ENCODE measurements at places on chromosomes 6 and 20.

DNA sequence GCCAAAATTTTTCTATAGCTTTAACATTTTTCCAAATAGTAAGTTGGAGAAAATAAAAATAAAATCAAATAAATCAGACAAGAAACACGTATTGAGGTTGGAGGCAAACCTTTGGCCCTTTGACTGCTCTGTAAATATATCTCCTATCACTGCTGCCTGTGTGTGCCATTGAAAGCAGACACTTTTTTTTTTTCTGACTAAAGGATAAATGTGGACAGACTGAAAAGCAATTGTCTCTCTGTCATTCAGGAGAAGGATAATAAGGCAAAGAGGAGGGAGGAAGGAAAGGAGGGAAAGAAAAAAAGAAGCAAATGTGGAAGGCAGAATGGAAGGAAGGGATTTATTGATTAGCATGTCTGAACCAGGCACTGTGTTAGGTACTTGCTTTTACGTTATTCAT lies 85.2 kb upstream of the SULF2 start:
- DNase-seq, result no peak

DNA sequence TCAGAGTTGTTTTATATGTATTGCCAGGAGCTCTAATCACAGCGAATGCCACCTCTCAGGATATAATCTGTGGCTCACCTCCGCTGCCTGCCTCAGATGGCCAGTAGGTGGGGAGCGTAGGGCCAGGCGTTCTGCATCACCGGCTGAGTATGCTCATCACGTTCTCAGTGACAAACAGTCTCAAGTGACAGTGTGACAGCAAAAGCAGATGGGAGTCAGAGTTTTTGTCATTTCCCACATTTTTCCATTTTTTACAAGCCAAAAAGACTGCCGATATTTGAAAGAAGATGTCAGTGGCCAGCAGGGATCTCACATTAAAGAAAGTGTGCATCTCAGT lies 208.7 kb downstream of the ALDH8A1 start:
- DNase-seq, result no peak

DNA sequence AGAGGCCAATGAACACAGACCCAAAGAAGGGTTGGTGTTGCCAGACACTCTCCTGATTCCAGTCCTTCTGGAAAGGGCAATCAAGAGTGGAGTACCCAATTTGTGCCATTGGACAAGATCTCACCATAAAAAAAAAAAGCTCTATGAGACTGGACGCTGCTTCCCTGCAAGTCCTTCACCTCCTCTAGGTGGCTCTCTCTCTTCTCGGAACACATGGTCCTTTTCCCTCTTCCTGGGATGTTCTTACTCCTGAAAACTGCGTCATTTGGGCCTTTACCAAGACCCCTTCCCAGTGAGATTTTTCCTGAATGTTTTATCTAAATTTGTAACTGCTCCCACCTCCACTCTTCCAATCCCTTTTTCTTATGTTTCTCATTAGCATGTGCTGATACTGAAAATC lies 280.8 kb downstream of the FOXA2 start:
- DNase-seq, result no peak

DNA sequence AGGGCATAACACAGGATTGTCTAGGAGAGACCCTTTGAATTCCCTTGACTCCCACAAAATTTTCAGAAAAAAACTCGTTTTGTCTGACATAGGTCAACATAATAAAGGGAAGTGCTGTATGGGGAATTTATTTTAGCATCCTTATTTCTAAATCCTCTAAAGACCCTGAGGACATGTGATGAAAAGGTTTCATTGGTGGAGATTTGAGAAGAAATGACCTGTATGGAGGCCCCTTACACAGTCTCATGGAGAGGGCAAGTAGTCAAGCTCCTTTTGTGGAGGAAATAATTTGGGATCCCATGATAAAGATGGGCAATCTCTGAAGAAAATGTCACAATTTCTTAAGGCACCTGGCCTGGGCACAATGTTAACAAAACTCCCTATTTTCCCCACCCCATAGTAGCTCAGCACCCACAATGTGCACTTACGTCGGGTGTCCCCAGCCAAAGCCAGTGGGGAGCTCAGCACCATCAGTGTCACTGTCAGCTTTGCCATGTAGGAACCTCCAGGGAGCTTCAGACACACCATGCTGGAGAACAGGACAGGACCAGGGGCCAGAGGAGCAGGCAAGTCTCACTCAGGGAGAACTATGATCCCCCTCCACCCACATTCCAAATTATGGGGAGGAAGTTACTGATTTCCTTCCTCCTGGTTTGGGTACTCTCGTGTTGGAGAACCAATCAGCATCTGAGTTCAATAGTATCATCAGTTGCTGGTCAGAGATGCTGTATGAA lies at the start of gene HLA-DRB5:
Gene HLA-DRB5, minus strand, starts transcription at position 591 of the 734 bp plus-strand sequence. Its CDS starts 63 bp downstream, at position 528.
- no peak for DNase-seq

- DNase-seq, result no peak
These were observed 728.4 kb upstream of the FLRT3 start for GRCh38 chr20:15065794-15066193.

DNA sequence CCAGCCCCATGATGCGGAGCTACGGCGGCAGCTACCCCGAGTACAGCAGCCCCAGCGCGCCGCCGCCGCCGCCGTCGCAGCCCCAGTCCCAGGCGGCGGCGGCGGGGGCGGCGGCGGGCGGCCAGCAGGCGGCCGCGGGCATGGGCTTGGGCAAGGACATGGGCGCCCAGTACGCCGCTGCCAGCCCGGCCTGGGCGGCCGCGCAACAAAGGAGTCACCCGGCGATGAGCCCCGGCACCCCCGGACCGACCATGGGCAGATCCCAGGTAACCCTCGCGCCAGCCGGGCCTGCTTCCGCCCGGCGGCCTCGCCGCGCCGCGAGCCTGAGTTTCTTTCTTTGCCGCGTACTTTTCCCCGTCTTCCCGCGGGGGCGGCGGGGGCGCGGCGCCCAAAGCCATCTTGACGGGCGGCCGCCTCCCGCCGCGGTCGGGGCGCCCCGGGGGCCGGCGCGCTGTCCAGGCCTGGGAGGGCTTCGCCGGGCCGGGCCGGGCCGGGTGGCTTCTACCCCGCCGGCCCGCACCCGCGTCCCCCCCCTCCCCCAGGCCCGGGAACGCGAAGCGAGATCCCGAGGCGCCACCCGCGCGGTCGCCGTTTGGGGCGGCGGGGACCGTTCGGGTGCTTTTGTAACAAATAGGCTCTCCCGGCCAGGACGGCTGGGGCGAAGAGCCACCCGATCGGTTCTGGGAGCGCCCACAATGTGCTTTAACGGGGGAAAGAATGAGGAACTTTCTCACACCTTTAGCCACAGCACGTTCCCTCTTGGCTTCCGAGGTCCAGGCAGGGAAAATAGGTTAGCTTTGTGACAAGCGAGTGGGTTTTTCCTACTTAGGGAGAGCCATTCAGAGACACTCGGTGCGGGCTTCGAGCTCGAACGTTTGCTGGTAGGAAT lies 2.3 kb downstream of the ARID1B start:
- DNase-seq, result peak; percentile 37

- no peak for DNase-seq
These were observed 13.0 kb downstream of the MYO6 start for GRCh38 chr6:75762063-75762462.

DNA sequence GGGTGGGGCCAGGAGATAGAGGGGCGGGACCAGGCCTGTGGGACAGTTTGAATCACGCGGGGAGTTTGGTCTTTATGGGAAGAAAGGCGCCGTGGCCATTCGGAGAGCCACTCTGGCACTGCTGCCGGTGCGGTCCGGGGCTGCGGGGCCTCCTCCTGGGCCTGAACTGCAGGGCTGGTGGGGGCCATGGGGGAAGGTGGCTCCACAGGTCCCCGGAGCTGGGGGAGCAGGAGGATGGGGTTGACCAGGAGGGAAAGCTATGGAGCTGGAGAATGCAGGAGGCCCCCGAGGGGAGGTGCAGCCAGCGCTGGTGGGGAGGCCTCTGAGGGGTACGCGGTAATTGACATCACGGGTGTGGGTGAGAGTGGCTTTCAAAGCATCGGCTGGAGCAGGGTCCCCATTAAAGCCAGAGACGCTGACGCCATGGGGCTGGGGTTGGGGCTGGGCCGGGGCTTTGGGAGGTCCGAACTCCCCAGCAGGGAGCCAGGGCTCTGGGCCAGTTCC lies 1.8 kb upstream of the BHLHE23 start:
- DNase-seq, result no peak

- DNase-seq, result no peak
These were observed 20.6 kb downstream of the JARID2 start for GRCh38 chr6:15266423-15266996.

- DNase-seq, result no peak
These were observed 1.4 kb downstream of the NRN1 start for GRCh38 chr6:6005051-6006005.

DNA sequence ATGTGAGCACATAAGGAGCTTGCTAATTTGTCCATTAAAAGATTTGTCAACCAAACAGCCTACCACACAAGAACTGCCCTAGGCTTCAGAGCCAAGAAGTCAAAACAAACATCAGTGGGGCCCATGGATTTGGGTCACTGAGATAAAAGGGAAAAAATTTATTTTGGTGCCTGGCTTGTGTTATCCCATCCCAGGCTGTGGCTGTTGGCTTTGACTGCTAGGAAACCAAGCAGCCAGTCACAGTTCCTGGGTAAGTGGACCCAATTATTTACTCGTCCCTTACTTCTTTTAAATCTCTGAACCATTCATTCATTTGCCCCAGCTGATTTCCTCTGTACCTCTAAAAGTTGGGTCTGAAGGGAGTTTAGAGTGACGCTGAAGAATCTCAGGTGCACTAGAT lies 41.3 kb downstream of the EDN1 start:
- no peak for DNase-seq

DNA sequence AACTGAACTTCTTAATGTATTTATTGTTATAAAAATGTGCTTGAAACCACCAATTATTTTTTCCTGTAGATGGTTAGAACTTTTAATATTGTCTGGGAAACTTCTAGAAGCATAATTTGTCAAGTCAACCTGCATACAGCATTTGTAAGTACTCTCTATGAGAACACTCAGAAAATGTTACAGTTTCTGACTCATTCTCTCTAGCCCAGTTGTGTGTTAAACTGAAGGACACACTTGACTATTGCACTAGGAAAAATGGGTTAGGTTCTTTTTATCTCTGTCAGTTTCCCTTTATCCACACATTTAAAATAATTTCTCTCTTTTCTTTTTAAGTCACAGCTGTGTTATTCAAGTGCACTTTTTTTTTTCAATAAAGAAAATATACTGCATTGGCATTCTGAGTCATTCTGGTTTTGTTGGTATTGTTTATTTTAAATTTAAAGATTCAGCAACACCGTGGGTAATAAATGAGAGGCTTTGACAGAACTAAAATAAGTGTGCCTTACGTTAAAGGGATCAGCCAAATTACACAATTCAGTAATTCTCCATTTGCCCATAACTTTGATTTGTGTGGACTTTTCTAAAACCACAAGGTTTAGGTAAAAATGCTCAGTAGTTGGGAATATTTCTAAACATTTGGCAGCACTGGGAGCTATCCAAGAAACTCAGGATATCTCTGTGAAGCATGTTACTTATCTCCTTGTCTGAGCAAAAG lies 50.7 kb downstream of the OPN5 start:
- no peak for DNase-seq

- no peak for DNase-seq
These were observed 16.1 kb upstream of the LAMP5 start for GRCh38 chr20:9498322-9498721.

DNA sequence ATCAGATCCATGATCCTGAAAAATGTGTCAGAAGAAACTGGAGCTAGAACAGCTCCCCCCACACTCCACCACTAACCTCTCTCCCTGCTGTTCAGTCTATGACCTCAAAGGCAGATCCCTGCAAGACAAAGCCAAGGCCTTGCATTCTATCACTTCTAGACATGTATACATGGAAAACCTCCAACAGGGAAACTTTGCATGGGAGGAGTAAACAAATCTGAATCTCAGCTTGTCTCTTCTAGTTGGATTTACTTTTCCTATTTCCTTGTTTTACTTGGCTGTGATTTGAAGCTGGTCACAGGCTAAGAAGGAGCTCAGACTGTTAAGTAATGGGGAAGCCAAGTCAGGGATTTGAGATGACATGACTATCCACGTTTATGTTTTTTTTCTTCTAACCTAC lies 456.8 kb upstream of the CHD6 start:
- DNase-seq, result no peak

- DNase-seq, result no peak
These were observed 261.9 kb downstream of the FOXA2 start for GRCh38 chr20:22322513-22322912.

DNA sequence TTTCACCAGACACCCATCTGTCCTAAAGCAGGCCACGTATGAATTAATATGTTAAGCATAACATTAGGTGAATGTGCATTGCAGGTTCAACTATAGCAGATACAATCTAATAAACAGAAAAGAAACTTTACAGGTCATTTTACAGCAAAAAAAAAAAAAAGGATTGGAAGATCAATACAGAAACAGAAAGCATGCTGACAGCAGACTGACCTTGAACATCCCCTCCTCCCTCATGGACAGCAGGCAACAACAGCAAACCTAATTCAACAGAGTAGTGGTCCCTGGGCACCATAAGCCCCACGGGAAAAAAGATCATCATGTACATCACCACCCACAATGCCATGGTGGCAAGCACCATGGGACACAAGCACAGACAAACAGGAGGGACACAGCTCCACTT lies 12.1 kb upstream of the RAB22A start:
- no peak for DNase-seq

DNA sequence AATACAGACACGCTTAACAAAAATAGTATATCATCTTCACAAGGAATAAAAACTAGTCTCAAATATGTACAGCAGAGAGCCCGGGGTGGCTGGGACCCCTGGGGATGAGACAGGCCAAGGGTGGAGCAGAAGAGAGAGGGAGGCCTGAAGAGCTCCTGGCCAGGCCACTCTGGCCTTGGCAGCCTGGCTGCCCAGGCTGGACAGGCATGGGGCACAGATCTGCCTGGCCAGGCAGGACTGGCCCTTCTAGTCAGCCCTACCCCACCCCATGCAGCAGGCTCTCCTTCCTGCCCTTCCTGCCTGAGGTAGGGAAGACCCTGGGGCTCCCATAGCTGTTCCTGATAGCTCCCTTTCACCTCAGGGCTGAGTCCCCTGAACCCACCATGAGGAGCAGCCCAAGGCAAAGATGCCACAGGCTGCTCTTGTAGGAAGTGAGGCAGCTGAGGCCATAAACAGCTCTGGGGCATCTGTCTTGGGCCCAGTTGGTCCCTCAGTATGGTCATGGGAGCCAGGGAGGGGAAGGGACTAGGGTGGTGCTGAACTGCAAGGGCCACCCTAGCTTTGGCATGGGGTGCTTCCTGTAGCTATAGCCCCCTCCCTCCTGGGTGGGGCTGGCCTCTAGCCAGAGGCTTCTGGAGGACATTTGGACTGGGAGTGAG lies 27.1 kb downstream of the COX4I2 start:
- DNase-seq, result no peak

DNA sequence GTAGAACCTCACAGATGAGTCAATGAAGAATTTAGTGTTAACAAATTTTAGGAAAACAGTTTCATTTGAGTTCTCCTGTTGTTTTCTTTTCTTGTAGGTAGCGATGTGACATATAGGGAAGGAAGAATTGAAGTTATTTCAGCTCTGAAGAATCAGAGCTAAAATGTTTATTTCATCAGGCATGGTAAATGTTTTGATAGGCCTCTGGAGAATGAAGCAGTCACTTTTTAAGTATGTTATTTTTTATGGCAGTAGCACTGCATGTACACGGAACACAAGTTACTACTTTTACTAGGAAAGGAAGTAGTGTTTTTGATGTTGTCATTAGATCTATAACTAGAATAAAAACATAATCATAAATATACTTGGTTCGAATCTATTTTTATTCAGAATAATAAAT lies 1357.3 kb upstream of the CITED2 start:
- DNase-seq, result no peak
